ENCODE measurements at places on chromosomes 13 and 19.
A peak's percentile ranks its signal among the peaks of the same experiment; 100 is the strongest.

DNA sequence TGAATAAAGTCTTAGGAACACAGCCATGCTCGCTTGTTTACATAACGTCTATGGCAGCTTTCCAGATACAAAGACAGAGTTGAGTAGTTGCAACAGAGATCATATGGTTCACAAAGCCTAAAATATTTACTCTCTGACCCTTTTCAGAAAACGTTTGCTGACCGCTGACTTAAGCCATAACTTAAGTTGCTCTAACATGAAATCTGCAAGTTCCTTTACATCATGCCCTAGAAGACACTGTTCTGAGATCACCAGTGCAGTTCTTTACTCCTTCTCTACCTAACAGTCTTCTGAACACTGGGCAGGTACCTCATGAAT is 166.4 kb downstream of the DCLK1 start:
- peak; percentile 75 for DNase-seq

DNA sequence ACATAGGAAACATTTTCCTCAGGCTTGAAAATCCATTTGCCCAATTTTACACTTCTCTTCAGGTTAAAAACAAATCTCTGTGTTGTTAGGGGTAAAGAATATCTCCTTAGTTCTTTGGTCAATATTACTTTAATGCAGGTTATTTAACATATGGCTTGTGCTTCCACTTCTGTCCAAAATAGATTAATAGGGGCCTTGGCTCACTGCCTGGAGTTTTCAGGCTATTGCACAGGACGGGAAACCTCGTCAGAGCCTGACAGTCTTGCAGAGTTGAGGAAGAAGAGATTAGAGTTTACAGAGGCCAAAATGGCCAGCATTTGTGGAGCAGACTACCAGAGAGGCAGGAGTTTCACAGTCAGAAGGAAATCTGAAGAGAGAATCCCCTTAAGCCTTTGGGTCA is 863.9 kb upstream of the GPC6 start:
- no peak for DNase-seq

DNA sequence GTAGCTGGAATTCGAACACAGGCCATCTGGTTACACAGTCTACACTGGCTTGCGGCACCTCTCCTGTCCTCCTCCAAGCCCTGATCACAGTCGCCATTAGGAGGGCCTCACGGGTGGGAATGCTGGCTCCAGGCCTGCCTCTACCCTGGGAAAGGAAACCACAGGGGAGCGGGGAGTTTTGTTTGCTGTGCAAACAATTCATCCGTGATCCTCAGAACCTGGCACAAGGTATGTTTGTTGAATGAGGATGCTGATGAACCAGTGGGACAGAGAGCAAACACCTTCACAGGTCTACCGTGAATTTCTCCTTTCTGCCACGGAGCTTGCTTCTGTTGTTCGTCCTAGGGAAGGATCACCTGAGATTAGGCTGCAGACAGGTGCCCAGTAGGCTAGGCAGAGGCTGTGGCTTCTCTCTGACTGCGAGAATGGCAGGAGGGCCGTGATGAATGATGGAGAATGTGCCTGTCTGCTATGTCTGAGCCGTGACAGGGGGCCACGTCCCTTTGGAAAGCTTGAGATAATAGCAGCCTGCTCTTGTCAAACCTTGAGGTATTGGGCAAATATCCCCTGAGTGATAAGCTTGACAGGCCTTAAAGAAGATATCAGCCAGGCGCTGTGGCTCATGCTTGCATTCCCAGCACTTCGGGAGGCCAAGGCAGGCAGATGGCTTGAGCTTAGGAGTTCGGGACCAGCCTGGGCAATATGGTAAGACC is 36.7 kb downstream of the PIN1 start:
- DNase-seq: no peak

- peak; percentile 15 for DNase-seq
Observed at GRCh38 chr13:77048681-77049080, 21.7 kb upstream of the FBXL3 start.

- DNase-seq: no peak
Observed at GRCh38 chr13:43057653-43058317, 34.4 kb downstream of the DNAJC15 start.

DNA sequence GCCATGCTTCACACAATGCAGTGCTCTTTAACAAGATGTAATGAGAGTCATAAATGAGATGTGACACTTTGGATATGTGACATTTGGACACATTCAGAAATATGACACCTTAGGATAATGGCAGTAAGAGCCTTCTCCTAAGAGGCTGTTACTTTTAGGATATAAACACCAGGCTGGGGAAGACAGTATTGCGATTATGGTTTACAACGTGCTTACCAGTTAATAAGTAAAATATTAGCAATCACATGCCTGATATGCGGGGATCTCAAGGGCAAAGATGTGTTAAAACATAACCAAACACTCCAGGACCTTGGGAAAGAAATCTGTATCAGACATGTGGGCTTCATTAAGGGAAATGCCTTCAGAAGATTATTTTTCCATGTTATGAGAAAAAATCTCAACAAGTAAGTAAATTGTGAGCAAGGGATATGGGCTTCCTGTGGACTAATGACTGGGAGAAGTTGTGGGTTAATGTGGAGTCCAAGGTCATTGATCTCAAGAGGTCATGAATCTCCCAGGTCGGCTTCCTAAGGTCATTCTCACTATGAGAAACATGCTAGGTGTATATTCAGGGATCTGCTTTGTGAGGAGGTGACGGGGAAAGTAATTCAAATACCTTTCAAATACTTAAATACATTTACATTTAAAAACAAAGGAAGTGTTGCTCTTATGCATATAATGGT is 105.3 kb downstream of the STARD13 start:
- DNase-seq: peak; percentile 31

- no peak for DNase-seq
Observed at GRCh38 chr19:17337675-17338432, 501 bp downstream of the GTPBP3 start.

DNA sequence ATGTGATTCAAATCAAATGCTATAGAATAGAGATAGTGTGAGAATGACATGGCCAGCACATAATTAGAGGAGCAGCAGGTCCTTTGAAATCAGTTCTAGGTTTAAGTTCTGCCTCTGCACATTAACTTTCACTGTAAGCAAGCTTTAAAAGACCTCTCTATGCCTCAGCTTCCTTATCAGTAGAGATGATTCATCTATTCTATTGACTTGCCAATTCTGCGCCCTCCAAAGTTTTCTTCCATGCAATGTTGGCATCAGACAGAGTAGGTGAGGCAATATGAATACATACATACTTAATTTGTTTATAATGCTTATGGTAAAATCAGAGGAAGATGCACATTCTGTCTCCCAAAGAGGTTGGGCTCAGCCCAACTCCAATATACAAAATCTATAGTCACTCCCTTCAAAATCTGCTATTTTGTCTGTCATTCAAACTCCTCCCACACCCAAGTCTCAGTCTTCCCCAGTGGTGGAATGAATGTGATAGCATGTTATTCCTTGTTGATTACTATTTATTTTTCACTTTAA is 525.5 kb downstream of the RFC3 start:
- no peak for DNase-seq

GRCh38 chr19:8144273-8144995 is 5.0 kb downstream of the FBN3 start:
- no peak for DNase-seq

DNA sequence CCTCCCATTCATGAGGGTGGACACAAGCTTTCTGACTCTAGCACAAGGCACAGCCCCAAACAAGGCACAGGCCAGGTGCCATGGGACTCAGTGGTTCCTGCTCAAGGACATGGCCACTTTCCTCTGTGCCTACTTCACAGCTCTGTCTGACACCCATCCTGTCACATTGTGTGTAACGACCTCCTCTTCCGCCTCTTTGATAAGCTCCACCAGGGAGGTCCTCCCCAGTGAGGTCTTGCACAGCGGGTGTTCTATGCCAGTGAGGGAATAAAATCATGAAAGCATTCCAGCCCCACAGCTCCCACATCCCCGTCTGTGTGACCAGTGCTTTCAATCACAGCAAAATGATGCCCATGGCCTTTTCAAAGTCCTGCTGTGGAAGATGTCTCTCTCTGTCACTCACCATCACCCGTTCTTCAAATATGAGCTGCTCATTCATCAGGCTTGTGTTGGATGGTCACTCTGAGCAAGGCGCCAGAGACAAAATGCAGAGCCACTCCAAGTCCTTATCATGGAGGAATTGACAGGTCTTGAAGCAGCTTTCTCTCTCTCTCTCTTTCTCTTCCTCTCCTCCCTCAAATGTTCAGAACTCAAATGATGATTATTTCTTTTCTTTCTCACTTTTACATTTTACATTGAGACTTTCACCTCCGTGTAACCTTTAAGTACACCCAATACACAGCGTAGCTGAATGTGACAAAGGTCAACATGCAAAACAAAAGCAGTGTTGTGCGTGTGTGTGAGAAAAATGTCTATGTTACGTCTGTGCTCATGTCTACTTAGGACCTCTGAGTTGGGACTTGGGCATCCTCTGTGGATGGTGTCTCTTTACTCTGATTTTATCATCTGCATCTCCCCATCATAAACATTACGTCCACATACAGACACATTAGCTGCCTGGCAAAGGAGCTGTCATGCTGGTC is 8.0 kb upstream of the SPATA13 start:
- no peak for DNase-seq

GRCh38 chr19:695352-695949 is at the start of gene PRSS57:
Gene PRSS57 (minus strand): TSS chr19:695452. CDS start chr19:695430, 22 bp downstream.
- no peak for DNase-seq

- DNase-seq: no peak
Observed at GRCh38 chr19:9935506-9936325, 599 bp downstream of the OLFM2 start.

- DNase-seq: peak; percentile 91
Observed at GRCh38 chr13:98978280-98978679, 416 bp upstream of the DOCK9 start.

DNA sequence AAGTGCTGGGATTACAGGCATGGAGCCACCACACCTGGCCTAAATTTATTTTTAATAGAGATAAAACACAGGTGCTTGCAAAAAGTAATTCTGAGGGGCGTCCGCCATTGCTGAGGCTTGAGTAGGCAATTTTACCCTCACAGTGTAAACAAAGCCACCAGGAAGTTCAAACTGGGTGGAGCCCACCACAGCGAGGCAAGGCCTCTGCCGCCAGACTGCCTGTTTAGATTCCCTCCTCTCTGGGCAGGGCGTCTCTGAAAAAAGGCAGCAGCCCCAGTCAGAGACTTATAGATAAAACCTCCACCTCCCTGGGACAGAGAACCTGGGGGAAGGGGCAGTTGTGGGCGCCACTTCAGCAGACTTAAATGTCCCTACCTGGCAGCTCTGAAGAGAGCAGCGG is 50.7 kb downstream of the B3GLCT start:
- DNase-seq: no peak

GRCh38 chr13:35478271-35479037 is 2.0 kb upstream of the MAB21L1 start:
- no peak for DNase-seq

DNA sequence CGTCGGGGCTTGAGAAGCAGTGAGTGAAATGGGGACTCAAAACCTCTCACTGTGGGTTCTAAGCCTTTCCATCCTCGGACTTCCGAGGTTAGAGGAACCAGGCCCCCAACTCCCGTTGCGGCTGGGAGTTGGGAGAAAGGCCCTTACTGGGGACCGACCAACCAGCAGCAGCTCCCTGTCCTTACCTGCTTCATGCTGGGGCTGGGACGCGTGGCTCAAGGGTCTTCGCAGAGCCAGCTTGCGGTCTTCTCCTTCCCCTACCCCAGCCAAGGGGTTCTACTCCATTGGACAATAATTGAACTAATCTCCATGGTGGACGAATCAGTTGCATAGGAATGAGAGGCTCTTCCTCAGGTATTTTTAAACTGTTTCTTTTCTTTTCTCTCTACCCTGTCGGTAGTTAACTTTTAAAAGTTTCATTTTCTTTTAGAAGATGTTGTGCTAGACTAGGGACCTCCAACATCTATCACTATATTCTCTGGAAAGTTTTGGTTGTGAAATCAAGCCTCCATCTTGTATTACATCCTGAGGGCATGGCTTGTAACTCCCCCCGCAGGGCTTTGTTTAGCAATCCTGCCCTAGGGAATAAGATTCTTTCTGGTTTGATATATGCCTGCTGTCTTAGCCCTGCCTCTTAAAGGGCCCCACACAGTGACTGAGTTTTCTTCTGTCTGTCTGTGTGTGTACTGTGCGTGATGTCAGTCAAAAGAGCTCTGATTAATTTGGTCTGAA is 1027.1 kb upstream of the PCDH9 start:
- no peak for DNase-seq

- no peak for DNase-seq
Observed at GRCh38 chr19:7863971-7864689, 10.1 kb downstream of the PRR36 start.

DNA sequence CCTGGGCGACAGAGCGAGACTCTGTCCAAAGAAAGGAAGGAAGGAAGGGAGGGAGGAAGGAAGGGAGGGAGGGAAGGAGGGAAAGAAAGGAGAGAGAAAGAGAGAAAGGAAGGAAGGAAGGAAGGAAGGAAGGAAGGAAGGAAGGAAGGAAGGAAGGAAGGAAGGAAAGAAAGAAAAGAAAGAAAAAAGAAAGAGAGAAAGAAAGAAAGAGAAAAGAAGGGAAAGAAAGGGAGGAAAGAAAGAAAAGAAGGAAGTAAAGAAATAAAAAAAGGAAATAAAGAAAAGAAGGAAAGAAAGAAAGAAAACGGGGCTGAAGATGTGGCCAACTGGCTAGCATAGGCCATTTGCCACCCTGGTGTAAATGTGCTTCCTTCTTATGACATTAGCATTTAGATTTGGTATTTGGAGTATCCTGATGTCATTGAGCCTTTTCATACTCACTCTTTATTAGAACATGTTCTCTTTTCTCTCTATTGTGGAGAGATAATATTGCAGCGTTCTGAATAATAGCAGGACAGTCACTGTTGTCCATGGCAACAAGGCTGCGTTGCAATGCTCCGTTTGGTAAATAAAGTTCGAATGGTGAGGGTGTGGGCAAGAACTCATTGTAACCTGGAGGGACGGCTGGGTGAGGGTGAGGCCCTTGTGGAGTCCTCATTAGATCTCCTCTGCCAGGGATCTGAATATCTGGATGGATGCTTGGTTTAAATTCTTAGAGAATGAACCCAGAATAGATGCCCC is 173.9 kb upstream of the UBL3 start:
- DNase-seq: no peak

GRCh38 chr19:50420808-50421207 is 2.1 kb downstream of the SPIB start:
- no peak for DNase-seq
